NCI-H774 (cell line): ENCODE measurements at places on chromosomes 5 and 9.

DNA sequence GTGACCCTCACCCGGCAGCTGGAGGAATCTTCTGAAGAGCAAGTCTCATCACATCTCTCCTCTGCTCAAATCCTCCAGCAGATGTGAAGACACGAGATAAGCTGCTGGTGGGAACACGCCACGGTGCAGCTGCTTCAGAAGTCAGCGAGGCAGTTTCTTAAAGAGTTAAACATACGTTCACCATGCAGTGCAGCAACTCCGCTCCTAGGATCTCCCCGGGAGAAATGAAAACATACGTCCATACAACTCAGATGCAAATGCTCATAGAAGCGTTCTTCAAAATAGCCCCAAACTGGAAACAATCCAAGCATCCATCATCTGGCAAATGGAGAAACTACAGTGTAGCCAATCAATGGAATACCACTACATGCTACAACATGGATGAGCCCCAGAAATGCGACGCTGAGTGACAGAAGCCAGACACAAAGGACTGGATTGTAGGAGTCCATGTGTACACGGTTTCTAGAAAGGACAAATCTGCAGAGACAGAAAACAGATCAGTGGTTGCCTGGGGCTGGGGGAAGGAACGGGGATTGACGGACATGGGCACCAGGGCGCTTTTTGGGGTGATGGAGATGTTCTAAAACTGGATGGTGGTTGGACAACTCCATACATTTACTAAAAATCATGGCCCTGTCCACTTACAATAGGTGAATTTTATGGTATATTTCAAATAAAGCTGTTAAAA lies 150.6 kb downstream of the COL23A1 start:
- DNase-seq, result no peak

DNA sequence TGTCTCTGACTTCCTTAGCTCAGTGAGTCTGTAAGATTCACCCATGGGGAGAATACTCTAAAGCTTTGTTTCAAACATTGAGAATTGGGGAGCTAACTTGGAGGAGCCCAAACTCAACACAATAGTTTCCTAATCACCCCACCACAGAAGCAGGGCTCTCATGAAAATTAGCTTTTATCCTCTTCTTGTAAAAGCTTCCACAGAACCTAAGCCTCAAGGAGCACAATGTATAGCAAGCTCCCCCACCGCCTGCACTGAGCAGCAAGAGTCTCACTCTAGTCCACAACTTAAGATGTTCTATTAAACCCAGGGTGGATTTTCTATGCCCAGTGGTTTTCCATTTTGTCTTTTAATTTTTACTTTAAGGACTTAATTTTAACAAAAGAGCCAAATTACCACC lies 48.9 kb upstream of the GRHPR start:
- no peak for DNase-seq

GRCh38 chr9:79735023-79735779 lies 163.4 kb downstream of the TLE4 start:
- no peak for DNase-seq

DNA sequence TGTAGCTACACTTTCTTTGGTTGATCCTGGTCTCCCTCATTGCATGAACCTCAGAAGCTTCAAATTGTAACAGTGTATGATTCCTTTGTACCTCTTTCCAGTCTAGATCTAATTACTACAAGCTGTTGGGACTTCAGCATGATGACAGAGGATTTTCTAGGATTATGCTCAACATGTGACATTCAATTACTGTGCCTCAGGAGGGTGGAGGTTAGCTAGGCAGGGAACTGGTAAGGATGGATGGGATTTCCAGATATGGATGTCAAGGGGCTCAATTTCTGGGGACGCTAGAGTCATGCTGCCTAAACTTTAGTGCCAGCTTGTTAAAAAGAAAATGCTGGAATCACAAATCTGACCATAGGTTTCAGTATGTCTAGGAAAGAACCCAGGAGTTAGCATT lies 29.2 kb upstream of the GLRA1 start:
- DNase-seq, result no peak

DNA sequence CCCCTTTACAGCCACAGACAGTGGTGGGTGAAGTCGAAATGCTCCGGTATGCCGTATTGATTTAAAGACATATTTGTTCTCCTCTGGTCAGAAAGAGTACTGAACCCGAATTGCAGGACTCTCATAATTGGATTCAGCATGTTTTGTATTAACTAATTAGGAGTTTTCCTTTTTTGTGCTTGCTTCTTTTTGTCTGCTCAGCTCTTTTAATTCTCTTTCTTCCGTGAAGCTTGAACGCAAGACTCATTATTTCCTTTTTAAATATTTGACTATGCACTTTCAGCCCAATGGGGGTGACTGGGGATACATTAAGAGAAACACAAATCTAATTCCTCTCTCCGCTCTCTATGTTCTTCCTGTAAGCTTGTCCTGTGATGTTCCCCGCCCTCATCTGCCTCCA lies 246.6 kb upstream of the IRX2 start:
- DNase-seq, result no peak

DNA sequence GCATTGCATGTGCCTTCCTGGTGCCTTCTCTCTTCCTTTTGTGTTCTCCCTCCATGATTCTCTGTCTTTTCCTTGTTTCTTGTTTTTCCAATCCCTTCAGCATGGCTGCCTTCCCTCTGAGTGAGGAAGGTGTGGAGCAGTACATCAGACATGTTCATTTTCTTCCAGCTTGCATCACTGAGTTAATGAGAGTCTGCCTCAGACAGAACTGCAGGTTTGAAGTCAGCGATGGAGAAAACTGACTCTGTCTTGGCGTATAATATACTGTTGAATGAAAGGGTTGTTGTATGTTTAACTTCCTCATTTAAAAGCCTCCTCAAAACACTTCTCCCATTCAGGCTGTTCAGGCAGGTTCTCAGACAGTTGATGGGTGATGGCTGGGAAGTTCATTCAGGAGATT lies 129.3 kb downstream of the KDM4C start:
- no peak for DNase-seq

DNA sequence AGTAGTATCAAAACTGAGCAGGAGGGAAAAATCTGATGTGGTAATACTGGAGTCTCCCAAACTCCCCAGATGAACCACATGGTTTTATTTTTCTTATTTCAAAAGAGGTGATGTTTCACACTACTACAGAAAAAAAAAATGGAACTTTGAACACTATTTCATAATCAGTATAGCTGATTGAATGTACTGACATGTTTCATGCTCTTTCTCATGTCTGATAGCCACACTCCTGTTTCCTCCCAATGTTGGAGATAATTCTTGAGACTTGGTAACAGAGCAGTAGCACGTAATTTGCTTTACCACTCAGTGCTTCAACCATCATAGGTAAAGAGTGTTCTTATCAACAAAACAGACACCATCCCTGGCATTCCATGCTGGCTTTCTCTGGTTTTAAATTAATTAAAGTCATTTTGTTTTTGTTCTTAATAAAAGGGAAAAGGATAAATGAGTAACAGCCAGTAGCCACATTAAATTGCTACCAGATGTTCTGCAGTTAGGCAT lies 85.2 kb downstream of the MUSK start:
- no peak for DNase-seq

GRCh38 chr9:21796768-21797167 lies 5.7 kb upstream of the MTAP start:
- DNase-seq, result no peak

GRCh38 chr9:136309101-136309801 lies 5.4 kb upstream of the CCDC187 start:
- peak; percentile 41 for DNase-seq

GRCh38 chr5:179422908-179423481 lies 77.7 kb upstream of the ADAMTS2 start:
- no peak for DNase-seq

GRCh38 chr9:36187414-36187813 lies 3.3 kb upstream of the CLTA start:
- DNase-seq, result no peak

DNA sequence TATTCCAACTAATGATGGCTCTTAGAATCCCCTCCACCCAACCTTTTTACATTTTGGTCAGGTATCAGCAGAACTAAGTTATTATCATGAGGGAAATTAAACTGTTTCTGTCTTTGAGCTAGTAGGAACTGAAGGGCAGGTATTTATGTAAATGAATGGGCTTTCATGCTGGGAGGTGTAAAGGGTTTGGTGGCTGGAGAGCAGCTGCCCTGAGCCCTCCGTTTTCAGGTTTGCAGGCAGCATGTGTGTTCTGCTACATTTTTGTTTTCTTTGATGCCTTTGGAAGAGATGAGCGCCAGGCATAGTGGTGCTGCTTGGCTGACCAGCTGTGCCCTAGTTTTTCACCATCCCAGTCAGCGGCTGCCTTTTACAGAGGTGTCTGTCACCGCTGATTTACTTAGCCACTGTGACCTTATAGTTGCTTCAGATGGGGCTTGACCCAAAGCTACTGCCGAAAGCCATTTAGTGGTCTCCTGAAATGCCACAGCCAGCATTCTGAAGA lies 231.9 kb downstream of the MAST4 start:
- DNase-seq, result no peak

DNA sequence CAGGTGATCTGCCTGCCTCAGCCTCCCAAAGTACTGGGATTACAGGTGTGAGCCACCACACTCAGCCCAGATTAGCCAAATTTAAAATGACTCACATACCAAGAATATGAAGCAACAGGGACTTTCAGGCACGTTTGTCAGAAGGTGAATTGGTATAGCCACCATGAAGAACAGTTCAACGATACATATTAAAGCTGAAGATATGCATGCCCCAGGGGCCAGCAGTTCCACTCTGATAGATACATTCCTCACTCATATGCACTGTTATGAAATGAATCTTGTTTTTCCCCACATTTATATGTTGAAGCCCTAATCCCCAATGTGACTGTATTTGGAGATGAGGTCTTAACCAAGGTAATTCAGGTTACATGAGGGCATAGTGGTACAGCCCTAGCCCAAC lies 22.5 kb downstream of the SLC35D2 start:
- DNase-seq, result no peak

DNA sequence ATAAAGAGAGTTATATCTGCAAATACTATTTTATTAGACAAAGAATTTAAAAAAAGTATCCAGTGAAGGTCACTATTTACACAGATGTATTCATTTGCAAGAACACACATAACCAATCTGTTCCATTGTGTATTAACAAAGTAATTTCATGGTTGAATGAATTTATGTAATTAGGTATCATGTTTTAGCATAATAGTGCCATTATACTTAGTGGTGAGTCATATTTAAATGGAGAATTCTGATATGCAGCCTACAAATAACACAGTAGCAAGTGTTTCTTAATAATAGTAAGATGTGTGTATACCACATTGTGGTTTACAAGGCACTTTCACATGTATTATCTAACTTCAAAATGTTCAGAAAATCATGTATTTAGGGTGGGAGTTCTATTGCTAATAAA lies 1028.5 kb upstream of the ACO1 start:
- peak; percentile 20 for DNase-seq

- DNase-seq, result no peak
Measured at GRCh38 chr5:1709171-1709803, 90.3 kb downstream of the MRPL36 start.

- DNase-seq, result peak; percentile 90
Measured at GRCh38 chr5:122316656-122317055, 4.6 kb downstream of the SNCAIP start.

GRCh38 chr5:34686762-34687268 lies 30.7 kb downstream of the RAI14 start:
- no peak for DNase-seq

DNA sequence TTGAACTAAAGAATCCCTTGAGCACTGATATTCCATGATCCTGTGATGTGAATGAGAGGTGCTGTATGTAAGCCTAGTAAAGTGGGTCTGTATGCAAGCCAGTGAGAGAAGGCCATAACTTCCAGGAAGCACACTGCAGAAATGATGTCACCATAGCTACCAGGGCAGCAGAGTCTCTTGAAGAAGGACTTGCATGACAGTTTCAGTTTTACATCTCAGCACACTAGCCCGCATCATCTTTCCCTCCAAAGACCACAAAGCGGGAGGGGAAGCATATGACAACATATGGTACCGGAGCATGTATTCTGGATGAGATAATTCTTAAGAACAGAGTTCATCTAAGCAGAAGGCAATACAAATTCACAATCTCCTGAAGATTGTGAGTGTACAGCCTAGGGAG lies 37.6 kb upstream of the MAST4 start:
- no peak for DNase-seq

GRCh38 chr9:87307848-87308247 lies 189.8 kb upstream of the DAPK1 start:
- no peak for DNase-seq

DNA sequence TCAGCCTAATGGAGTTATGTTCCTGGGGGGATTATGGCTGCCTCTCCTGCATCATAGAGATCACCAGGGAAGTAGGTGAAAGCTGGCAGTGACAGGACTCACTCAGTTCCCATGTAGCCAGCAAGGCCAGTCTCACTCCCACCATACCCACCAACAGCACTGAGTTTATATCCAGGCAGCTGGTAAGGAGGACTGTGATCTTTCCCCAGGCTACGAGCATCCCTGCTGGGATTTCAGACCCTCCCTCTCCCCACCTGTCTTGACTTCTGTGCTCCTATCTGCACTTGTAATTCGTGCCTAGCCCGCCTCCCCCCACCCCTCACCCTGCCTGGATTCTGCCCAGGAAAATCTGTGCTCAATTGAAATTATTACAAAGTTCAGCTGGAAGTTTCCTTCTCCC lies 499.1 kb upstream of the NUDT12 start:
- DNase-seq, result no peak

- no peak for DNase-seq
Measured at GRCh38 chr9:89807101-89807395, 202.2 kb downstream of the GADD45G start.

DNA sequence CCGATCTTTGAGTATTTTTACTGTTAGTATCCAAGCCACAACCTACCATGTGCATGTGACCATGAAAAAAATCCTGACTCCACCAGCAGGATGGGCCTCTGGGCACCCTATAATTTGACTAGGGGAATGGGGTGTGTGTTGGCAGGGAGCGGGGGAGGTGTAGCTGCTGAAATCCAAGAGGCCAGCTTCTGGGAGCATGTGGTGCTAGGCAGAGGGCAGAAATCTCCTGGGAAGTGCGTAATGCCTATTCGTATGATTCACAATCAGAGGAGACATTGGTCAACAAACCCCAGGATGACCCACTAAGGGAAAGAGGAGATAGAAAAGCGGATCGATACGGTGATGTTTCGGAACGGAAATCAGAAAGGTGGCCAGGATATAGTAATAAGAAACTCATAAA lies 149.9 kb downstream of the ARSB start:
- DNase-seq, result no peak

DNA sequence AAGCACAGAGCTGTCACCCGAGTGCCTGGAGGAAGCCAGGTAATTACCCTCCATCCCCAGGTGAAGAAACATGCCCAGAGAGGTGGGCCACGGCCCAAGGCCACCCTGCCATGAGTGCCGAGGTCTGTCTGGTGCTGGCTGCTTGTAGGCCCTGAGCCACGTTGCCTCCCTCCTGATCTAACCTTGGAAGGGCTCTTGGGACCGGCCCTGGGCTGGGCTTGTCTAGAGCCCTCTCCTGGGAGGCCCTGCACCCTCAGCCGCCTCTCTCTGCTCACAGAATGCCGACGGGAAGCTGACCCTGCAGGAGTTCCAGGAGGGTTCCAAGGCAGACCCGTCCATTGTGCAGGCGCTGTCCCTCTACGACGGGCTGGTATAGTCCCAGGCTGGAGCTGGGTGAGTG lies 39.4 kb upstream of the HMCN2 start:
- no peak for DNase-seq
